Right cardiac atrium (tissue), 5 donors: ENCODE measurements at places on chromosomes 12 and 14. TPM values are rescaled to one million over a fixed set of nuclear protein-coding genes. Genes with fewer than 3 reads are reported as not detected.

Gene TEX22
- 0.05 TPM for polyA plus RNA-seq

Gene LRFN5
- polyA plus RNA-seq, result 0.23 TPM

Gene SPSB2
- 4.6 TPM for polyA plus RNA-seq

Gene MMP17
- polyA plus RNA-seq, result 2.4 TPM

Gene LAG3
- polyA plus RNA-seq, result 0.57 TPM

GRCh38 chr12:6996040-6996441 lies 22.2 kb downstream of the LPCAT3 start:
- DNase-seq, result no peak

DNA sequence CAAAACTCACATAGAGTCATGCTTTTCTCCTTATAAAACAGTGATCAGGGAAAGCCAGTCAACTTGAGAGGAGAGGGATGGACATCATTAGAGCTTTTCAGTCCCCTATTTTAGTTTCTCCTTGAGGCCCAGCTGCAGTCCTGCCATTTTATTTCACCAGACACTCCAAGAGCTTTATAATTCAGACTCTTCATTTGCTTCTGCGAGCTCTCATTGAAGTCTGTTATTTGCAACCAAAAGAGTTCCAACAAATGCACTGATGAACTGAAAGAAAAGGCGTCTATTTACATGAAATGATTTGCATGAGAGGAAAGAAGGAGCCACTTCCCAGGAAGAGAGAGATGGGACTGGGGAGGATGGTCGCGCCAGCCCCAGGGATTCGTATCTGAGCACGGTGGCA lies 86.8 kb downstream of the NDUFA12 start:
- no peak for DNase-seq

Gene RTL1
- 0.05 TPM for polyA plus RNA-seq

- peak; percentile 50 for DNase-seq
Observed at GRCh38 chr12:123139926-123140675, 10.8 kb downstream of the PITPNM2 start.

DNA sequence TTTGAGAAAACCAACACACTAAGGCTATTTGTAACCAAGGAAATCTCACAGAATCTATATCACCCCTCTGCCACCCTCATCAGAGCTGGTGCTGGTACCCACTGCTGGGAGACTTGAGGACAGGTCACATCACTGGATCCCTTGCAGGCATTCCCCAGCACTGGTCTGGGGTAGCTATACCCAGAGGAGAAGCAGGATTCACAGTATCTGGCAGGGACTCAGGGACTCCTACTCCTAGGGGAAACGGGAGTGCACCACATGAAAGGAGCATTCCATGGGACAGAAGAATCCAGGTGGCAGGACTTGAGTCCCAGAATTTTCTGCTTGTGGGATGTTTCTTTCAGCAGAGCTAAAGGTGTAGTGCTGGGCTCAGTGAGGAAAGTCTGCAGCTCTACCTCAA lies 223.2 kb downstream of the ADGRD1 start:
- DNase-seq, result no peak

DNA sequence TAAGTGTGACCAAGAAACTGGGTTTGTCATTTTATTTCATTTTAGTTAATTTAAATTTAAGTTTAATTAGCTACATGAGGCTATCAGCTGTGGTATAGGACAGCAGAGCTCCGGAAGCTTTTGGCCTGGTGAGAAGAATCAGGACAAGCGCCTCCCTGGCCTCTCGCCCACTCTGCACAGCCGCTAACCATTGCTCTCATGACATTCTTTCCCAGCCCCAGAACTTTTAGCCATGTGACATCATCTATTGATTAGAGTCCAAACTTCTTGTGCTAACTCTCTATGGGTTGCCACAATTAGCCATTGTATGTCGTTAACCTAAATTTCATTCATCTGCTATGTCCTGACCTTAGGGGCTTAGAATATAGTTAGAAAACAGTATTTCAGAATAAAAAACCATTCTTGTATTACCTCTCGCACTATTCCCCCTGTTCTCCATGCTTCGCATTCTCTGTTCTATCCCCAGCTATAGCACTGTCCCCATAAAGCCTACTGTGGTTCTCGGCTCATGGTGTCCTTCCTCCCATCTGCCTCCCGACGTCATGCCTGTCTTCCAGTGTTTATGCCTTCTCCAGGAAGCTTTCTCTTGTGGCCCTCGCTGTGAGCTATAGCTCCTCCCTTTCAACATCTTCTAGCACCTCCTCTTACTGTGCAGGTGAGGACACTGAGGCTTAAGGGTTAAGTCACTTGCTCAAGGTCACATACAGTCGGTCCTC lies 23.5 kb downstream of the SSH1 start:
- peak; percentile 90 for DNase-seq

Gene SLC7A8
- polyA plus RNA-seq, result 7.8 TPM

Gene RNASE3
- 0.14 TPM for polyA plus RNA-seq

GRCh38 chr12:131282292-131283080 lies 328.8 kb downstream of the ADGRD1 start:
- peak; percentile 19 for DNase-seq

DNA sequence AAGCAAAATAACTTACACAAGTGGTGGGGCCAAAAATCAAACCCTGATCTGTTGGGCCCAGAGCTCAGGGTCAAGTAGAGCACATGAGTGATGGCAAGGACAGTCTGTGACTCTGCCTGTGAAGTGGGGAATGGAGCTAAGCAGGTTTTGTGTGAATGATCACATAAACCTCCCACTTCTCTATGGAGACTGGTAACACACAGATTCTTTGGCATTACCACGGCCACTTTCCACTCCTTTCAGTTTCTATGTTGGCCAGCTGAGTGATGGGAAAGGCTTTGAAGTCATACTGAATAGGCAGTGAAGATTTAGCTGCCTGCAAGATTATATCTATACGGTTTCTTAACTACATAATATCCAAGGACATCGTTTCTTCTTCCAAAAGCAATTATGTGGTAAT lies 97.9 kb downstream of the ARMH4 start:
- DNase-seq, result no peak

Gene WBP11
- polyA plus RNA-seq, result 19.3 TPM

Gene C3AR1
- polyA plus RNA-seq, result 2.4 TPM
